ENCODE measurements at places on chromosomes 1 and 21.

GRCh38 chr1:185825556-185825955, 91.4 kb downstream of the HMCN1 start:
- peaks cover 10% of the 10 kb centered on the region for H3K27me3 ChIP-seq
- no peak overlapping the region for H3K27ac ChIP-seq
- no peak for DNase-seq
- no peak overlapping the region for H3K4me3 ChIP-seq

DNA sequence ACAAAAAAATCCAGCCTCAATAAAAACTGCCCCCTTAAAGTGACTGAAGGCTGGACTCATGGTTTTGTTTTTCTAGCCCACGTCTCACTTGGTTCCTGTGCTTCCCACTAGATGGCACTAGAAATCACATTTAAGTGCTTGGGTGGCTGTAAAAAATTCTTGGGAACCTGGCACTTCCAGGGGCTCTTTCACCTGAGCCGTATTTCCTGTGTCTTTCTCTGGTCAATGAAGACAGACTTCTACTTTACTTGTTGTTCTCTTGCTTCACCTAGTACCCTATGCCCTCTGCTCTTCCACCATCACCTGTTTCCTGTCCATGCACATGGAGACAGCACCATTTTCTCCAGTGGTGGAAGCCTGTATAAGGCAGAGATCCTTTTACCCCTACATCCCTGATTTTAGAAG, 20.0 kb downstream of the METTL13 start:
- H3K36me3 ChIP-seq, result peaks cover 14% of the 10 kb centered on the region
- H3K4me3 ChIP-seq, result no peak overlapping the region
- peaks cover 4% of the 10 kb centered on the region for H3K4me1 ChIP-seq
- no peak overlapping the region for H3K27ac ChIP-seq
- DNase-seq, result peak; percentile 14
- H3K27me3 ChIP-seq, result no peaks in the 10 kb centered on the region

DNA sequence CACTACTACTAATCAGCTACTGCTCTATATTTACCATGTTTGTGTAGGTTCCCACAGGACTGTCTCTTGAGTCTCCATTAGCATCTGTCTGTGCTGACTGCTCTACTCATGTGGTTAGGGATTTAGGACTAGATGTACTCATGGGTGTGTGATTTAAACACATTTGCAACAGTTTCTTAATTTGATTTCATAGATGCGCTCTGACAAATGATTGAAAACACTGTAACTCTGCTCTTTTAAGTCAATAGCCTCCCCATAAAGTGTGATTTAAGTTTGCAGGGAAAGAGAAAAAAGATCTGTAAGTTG, 809.3 kb downstream of the NCAM2 start:
- no peak overlapping the region for H3K4me3 ChIP-seq
- no peaks in the 10 kb centered on the region for H3K36me3 ChIP-seq
- DNase-seq, result no peak
- no peaks in the 10 kb centered on the region for H3K27me3 ChIP-seq
- no peak overlapping the region for H3K27ac ChIP-seq

- no peak overlapping the region for H3K4me3 ChIP-seq
- no peaks in the 10 kb centered on the region for H3K27me3 ChIP-seq
- no peaks in the 10 kb centered on the region for H3K4me1 ChIP-seq
- no peaks in the 10 kb centered on the region for H3K36me3 ChIP-seq
- DNase-seq, result no peak
Observed at GRCh38 chr1:10607228-10607627, 132.5 kb downstream of the PEX14 start.

DNA sequence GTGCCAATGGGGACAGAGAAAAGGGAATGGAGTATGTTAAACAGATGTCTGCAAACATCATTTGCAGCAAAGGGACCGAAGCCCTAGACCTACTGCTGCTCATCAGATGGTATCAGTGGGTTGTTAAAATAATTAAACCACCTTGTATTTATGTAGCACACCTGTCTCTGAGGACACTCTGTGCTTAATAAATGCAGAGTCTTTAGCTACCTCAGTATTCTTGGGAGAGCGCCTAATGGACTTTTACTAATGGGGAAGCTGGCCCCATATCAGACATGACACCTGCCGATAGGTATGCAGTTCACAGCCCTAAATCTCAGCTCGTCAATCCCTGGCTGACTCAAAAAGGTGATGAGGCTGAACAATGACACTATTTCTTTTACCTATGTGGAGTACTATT, 54.4 kb downstream of the SYT6 start:
- no peak overlapping the region for H3K4me3 ChIP-seq
- H3K36me3 ChIP-seq, result no peaks in the 10 kb centered on the region
- peaks cover 3% of the 10 kb centered on the region for H3K27me3 ChIP-seq
- H3K27ac ChIP-seq, result no peak overlapping the region
- no peak for DNase-seq

DNA sequence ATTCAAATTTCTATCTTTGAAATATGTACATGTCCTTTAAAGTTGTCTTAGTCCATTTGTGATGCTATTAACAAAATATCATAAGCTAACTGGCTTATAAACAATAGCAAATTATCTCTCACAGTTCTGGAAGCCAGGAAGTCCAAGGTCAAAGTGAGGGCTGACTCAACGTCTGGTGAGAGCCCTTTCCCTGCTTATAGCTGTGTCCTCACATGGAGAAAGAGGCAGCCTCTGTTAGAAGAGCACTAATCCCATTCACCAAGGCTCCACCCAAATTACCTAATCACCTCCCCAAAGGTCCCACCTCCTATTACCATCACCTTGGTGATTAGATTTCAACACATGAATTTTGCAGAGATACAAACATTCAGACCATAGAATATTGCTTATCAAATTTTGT, 450.1 kb upstream of the BEND5 start:
- no peak overlapping the region for H3K4me3 ChIP-seq
- no peak overlapping the region for H3K27ac ChIP-seq
- H3K27me3 ChIP-seq, result no peaks in the 10 kb centered on the region
- H3K36me3 ChIP-seq, result no peaks in the 10 kb centered on the region
- no peak for DNase-seq

GRCh38 chr1:55860798-55861519, 645.8 kb upstream of the USP24 start:
- no peaks in the 10 kb centered on the region for H3K36me3 ChIP-seq
- no peak overlapping the region for H3K4me3 ChIP-seq
- H3K4me1 ChIP-seq, result no peaks in the 10 kb centered on the region
- peaks cover 6% of the 10 kb centered on the region for H3K27me3 ChIP-seq
- no peak for DNase-seq
- no peak overlapping the region for H3K27ac ChIP-seq

GRCh38 chr1:201675143-201675542, 136.2 kb downstream of the NAV1 start:
- no peaks in the 10 kb centered on the region for H3K36me3 ChIP-seq
- no peak overlapping the region for H3K4me3 ChIP-seq
- peaks cover 1% of the 10 kb centered on the region for H3K27me3 ChIP-seq
- H3K4me1 ChIP-seq, result no peaks in the 10 kb centered on the region
- DNase-seq, result no peak

DNA sequence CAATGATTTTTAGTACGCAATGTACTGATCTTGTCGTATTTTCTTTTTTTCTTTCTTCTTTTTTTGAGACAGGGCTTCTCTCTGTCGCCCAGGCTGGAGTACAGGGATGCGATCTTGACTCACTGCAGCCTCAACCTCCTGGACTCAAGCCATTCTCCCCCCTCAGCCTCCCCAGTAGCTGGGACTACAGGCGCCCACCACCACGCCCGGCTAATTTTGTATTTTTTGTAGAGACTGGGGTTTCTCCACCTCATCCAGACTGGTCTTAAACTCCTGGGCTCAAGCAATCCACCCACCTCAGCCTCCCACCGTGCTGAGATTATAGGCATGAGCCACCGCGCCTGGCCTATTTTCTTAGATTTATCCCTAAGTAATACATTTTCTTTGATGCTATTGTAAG, 43.9 kb upstream of the COL6A2 start:
- peaks cover 6% of the 10 kb centered on the region for H3K27me3 ChIP-seq
- no peaks in the 10 kb centered on the region for H3K36me3 ChIP-seq
- H3K4me1 ChIP-seq, result peaks cover 55% of the 10 kb centered on the region
- DNase-seq, result no peak
